ENCODE measurements at places on chromosomes 16 and 17.

DNA sequence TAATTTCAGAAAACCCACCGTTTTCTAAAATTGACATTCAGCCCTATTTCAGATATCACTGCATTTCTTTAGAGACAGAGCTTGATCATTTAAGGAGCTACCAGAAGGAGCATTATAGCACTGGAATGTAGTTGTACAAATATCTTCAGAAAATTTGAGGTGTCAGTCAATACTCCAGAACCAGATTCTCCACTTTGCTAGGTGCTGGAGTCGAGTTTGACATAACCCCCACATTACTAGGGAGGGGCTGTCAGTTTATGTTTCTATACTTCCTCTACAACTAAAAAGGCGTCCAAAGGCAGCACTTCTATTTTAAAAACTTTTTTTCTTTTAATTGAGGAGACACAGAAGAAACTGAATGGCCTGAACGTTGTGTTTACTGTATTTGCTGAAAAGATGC lies 892 bp upstream of the KIAA0513 start:
- no peak for DNase-seq

- no peak for DNase-seq
These were observed 85.9 kb upstream of the TBC1D3K start for GRCh38 chr17:37838276-37838675.

- DNase-seq = no peak
These were observed 19.8 kb upstream of the ABCA5 start for GRCh38 chr17:69346766-69347165.

GRCh38 chr17:29933379-29933778 lies 3.4 kb upstream of the SSH2 start:
- DNase-seq = no peak

GRCh38 chr17:33493566-33493965 lies 200.5 kb upstream of the ASIC2 start:
- no peak for DNase-seq

- DNase-seq = no peak
These were observed 65.8 kb upstream of the GNG13 start for GRCh38 chr16:866252-866896.

DNA sequence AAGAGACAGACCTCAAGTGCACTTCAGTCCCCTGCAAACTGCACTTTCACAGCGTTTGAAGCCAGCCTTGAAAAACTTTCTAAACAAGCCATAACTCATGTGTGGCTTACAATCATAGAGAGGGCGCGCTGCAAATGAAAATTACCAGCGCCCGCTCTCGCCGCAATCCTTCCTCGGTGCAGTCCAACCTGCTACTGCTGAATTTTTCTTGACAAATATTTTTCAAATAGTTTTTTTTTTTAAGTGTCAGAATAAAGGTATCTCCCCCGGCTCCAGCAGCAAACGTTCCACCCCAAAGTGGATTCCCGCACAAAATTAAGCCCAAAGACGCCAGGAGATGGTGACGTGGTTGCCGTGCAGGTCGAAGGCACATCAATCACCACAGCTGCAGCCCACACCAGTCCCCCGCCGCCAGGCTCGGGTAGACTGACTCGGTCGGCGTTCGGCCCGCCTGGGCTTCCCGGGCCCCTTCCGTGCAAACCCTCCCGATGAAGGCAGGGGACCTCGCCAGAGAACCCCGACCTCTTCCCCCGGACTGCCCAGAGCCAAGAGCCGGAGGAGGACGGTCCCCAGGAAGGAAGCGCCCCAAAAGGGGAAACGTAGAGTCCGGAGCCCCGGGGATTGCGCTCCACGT lies 630 bp downstream of the GRB2 start:
- DNase-seq = peak; percentile 56

- no peak for DNase-seq
These were observed 97.6 kb upstream of the DNAH17 start for GRCh38 chr17:78674595-78675315.

GRCh38 chr17:66949501-66949900 lies 15.0 kb upstream of the CACNG4 start:
- no peak for DNase-seq

DNA sequence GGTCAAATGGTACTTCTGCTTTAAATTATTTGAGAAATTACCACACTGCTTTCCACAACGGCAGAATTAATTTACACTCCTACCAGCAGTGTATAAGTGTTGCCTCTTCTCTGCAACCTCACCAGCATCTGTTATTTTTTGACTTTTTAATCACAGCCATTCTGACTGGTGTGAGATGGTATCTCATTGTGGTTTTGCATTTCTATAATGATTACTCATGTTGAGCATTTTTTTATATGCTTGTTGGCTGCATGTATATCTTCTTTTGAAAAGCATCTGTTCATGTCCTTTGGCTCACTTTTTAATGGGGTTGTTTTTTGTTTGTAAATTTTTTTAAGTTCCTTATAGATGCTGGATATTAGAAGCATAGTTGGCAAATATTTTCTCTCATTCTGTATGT lies 446.7 kb downstream of the PMP22 start:
- no peak for DNase-seq

- DNase-seq = no peak
These were observed 1025.1 kb upstream of the CDH8 start for GRCh38 chr16:63061319-63061718.

DNA sequence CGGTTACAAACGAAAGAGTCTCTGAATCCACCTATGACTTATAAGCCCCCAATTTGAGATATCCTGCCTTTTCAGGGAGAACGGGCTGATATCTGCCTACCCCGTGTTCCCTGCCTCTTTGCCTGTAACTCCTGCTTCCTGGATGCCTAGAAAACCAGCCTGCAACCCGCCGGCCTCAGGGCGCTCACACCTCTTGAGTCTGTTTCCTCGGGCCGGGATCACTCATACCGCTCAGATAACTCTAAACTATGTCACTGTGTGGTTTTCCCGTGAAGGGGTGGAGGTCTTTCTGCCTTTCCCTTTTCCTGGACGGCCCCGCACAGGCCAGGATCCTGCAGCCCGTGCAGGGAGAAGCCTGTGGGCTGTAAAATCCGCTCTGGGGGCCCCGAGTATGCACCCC lies 10.4 kb downstream of the RPUSD1 start:
- DNase-seq = no peak

DNA sequence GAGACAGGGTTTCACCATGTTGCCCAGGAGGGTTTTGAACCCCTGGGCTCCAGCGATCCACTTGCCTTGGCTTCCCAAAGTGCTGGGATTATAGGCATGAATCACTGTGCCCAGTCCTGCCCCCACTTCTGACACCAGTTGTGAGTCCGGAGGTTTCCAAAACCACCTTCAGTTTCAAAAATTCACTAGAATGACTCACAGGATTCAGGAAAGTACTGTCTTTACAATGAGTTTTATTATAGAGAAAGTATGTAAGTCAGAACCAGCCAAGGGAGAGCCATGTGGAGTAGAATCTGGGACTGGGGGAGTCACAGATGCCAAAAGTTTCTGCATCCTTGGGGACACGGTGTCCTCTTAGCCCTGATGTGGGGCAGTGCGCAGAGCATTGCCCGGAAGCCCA lies 55.1 kb downstream of the PLD6 start:
- no peak for DNase-seq

- DNase-seq = no peak
These were observed 113.3 kb downstream of the XYLT1 start for GRCh38 chr16:17357307-17358062.

DNA sequence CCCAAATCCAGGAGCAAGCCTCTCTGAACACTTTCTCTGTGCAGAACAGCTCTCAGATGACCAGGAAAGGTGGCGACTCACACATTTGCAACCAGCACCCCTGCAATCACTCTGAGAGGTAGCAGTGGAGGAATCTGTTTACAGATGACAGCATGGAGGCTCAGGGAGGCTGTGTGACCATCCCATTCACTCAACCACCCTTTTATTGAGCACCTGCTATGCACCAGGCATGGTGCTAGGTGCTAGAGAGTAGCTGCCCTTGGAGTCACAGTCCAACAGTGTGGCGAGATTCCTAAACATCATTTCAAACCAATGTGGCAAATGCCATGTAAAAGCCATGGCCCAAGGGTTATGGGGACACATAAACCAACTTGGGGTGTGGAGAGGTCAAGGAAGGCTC lies 1.5 kb upstream of the ITGB4 start:
- no peak for DNase-seq

DNA sequence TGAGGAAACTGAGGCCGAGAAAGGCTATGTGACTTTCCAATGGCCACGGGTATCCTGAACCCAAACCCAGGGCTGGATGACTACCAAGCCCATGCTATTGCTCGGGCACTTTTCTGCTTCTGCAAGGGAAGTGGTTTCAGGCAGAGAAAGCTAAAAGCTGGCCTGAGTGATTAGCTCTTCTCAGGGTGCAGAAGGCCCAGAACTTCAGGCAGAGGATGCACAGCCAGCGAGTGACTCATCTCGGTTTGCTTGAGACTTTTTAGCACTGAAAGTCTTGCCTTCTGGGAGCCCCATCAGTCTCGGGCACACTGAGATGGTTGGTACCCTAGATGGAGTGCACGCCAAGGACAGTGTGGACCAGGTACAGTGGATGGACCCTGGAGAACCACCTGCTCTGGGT lies 129.5 kb upstream of the SDK2 start:
- DNase-seq = no peak

DNA sequence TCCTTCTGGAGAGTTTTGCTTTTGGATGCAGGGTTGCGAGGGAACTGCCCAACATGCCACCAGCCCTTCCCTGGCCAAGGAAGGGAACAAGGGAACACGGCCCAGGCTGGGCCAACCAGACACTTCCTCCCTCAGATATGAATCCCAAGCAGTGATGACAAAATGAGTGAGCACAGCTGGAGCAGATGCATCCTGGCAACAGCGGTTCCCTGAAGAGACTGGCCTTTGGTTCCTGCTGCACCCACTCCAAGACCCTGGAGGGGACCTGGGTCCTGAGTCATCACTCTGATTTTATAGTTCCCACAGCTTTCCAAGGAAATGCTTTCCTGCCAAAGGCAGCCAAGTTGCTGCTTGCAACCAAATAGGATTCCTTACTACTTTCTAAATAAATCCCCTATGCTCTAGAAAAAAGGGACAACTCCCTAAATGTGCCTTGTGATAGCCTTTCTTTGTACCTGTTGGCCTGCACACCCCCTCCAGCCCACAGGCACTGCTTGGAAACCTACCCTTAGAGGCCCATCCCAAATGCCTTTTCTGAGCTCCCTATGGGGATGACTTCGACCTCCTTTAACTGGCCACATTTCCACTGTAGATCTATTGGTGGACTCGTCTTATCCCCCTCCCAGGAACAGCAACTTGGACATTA lies 5.3 kb downstream of the ST3GAL2 start:
- no peak for DNase-seq

DNA sequence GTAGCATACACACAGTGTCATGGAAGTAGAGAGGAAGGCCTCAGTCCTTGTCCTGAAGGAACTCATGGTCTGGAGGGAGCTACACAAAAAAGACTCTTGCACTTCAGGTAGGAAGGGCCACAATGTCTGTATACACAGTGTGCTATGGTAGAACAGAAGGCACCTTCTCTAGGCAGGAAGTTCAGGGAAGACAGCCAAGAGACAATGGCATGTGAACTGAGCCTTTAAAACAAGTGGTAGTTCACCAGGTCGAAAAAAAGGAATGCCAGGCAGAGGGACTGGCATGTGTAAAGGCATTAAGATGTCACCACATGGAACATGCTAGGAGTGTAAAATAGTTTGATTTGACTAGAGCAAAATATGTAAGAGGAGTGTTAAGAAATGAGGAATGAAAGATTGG lies 9.7 kb downstream of the GNAO1 start:
- DNase-seq = no peak

DNA sequence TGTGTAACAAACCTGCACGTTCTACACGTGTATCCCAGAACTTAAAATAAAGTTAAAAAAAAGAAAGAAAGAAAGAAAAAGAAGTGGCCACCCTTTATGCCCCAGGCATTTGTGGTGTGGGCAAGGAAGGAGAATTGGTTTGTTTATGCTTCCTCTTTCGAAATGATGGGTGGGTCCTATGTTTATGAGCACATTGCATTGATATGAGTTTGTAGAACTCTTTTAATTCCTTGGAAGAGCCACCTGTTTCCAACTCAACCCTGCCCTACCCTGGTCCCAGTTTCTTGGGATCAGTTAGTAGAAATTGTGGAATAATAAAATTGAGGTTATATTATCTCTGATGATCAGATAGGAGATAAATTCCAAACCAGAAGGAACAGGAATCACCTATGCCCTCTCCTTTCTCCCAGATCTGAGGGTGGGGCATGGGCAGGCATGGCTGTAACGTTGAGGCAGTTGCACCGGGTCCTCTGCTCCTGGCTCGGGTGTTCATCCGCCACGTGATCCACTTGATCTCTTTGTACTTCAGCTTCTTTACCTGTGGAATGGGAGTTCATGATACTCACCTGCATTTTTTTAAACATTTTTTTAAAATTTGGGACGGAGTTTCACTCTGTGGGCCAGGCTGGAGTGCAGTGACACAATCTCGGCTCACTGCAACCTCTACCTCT lies 15.9 kb downstream of the CHAD start:
- no peak for DNase-seq

GRCh38 chr17:67474081-67474661 lies 97.1 kb downstream of the PITPNC1 start:
- no peak for DNase-seq

DNA sequence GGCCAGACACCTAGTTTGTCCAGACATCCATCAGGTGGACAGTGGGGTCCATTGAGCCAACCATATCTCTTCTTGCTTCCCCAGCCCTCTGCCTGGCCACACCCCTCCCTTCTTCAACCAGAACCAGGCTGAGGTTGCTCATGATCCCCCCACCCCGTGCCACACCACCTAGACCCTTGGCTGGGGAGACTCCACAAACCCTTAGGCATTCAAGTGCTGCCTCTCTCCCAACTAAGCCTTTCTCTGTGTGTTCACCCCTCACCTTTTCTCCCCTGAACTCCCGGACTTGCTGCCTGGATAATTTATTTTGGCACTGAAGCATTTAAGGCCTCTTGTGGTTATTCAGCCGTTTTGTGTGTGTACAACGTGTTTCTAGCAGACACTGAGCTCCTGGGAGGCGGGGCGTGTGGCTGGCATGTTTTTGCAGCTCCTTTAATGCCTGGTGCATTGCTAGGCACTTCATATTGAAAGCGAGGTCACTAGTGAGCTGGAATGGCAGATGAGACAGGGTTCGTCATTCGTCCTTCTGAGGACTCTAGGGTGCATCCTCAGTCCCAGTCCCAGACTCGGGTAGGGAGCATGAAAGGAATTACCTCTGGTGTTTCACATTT lies 28.7 kb downstream of the CACNA1G start:
- no peak for DNase-seq

DNA sequence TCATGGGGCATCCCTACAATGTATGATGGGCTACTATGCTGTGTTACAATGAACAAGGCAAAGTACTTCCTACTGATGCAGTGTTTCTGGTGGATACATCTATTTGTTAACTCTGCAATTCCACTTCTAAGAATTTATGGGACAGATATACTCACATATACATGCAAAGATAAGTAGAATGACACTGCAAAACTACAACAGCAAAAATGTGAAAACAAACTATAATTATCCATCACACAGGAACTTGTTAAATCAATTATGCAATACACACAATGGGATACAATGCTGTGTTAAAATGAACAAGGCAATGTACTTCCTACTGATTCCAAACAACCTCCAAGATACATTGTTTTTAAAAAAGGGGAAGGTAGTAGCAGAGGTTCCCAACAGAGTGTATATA lies 3.2 kb downstream of the DDX52 start:
- DNase-seq = no peak

GRCh38 chr16:88687676-88688012 lies 1.3 kb upstream of the SNAI3 start:
- DNase-seq = no peak
